ENCODE measurements at places on chromosomes 6 and 20.
A peak's percentile ranks its signal among the peaks of the same experiment; 100 is the strongest.

- DNase-seq, result no peak
Observed at GRCh38 chr6:45196121-45196520, 132.0 kb upstream of the RUNX2 start.

DNA sequence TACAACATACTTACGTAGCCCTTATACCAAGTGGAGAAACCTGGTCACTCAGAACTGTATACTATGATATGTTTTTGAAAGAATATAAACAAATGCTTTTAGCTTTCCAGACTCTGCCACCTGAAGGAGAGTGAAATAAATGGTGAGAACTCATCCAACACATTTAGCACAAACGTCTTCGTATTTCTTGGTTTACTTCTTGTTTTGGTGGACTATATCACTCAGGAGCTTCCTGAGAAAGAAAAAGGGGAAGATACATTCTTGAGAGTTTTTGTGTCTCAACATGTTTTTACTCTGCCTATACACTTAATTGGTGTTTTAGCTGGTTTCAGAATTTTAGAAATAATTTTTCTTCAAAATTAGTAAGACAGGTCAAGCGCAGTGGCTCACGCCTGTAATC, 19.4 kb upstream of the CTAGE9 start:
- DNase-seq, result no peak

- DNase-seq, result peak; percentile 39
Observed at GRCh38 chr6:161439093-161439492, 165.2 kb upstream of the AGPAT4 start.

DNA sequence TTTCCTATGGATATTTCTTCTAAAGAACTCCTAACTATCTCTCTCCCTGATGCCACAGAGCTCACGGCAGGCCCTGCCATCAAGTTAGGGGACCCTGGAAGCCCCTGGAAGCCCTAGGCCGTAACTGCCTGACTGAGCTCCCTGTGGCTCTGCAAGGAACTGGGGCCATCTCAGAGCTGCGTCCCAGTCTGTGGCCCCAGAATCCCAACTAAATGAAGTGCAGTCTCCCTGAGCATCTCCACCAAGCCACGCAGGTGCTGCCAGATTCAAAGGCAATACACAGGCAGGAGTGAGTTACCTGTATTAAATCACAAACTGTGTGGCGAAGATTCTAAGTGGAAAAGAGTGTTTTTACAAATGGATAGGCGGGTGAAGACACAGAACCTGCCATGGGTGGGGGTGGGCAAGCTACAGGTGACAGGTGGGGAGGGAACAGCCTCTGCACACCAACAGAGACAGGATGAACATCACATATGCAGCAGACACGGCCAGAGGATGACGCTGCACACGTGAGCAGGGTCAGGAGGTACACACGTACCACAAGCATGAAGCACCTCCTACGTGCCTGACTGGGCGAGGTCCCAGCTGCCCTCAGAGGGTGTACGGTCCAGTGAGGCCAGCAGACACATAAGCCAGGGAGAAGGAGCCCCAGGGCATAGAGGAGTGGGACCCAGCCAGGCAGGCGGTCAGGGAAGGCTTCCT, 358.5 kb downstream of the ZFAND3 start:
- no peak for DNase-seq

GRCh38 chr20:18853946-18854646, 40.5 kb downstream of the SCP2D1 start:
- DNase-seq, result no peak

DNA sequence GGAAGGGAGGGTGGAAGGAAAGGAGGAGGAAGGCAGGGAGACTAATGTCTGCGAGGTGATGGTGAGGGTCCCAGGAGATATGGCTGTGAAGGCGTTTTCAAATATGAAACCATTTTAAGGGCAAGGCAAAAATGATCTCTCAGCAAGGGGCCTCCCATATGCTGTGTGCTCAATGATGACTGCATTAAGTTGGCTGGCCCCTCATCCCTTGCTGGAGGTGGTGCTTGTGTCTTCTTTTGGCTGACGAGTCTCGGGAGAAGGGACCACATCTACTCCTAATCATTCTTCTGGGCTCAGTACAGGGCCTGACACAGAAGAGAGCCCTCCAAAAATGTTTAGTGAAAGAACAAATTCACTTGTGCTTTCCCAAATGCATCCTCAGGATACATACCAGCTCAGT, 23.0 kb upstream of the MRPS18A start:
- DNase-seq, result no peak

DNA sequence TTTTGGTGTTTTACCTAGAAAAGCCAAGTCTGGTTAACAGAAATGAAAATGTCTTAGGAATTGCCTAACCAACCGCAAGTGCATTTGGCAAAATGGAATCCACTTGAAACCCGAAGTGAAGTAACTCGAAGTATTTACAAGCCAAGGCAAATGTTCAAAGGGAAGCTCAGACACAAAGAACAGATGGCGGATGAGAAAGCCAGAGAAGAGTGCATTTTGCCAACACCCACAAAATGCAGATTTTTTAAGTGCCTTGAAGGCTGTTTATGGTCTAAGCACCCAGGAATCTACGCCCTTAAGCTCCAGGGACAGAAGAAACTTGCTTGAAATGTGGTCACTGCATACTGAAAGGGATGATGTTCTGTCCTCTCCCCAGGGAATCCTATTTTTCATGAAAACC, 70.0 kb upstream of the TBXT start:
- DNase-seq, result no peak

DNA sequence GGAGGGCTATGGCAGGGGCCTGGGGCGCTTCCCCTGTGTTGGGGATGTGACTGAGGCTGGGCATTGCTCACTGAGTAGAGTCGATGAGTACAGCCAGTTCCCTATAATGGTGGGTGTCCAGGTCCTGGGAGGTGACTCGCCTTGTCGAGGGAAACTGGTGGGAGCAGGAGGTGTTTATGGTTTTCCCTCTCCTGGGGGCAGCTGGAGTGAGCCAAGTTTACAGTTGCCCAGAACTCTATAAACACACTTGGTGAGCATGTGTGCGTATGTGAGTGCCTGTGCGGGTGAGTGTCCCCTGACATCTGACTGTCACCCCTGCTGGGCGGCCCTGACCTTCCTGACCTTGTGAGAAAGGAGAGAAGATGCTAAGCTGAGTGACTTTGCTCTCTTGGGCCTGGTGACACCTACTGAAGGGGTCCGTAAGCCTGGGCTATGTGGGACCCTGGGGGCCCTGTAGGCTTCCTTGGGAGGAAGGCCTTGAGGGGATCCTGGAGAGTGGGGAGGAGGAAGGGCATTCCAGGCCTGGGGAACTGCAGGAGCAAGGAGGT, 65.9 kb downstream of the VEGFA start:
- DNase-seq, result no peak

- DNase-seq, result no peak
Observed at GRCh38 chr6:52251113-52251512, 6.8 kb upstream of the IL17F start.

- DNase-seq, result no peak
Observed at GRCh38 chr6:49300443-49300842, 162.6 kb downstream of the MMUT start.

DNA sequence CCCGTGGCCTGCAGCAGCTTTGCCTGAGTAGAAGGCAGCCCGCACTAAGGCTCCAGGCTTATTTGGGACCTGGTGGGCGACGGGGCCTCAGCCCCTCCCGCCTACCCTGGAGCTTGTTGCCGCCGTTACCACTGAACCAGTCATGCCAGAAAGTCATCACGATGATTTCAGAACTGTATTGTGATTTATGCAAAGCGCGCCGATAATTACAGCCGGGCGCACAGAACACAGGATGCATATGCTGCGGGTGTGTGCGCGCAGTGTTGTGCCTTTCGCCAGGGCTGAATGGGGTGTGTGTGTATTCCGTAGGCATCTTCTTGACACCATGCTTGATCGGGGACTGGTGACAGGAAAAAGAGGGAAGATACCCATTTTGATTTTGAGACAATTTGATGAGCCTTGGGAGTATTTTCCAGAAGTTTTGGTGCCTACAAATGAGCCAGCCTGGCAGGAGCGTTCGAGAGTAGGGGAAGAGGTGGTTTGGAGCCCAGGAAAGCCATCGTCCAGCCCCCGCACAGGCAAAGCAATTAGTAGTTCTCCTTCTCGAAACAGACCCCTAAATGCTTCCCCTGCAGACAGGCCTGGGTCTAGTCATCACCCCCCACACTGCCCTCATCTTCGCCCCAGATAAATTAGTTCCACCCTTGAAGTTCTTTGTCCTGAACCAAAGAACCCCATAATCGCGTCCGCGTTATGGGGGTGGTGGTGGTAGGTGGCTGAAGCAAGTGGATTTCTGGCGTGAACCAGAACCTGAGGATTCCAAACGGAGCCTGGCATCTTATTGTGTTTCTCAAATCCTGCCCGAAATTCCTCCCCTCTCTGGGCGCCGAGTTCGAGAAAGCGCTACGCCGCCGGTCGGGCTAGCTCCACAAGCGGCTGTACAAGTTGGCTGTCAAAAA, 1.9 kb upstream of the NR2E1 start:
- DNase-seq, result no peak

GRCh38 chr20:59071216-59071615, 28.6 kb upstream of the PRELID3B start:
- no peak for DNase-seq

- no peak for DNase-seq
Observed at GRCh38 chr20:41938353-41938752, 320.2 kb upstream of the CHD6 start.

GRCh38 chr6:136226027-136226673, 24.0 kb downstream of the MTFR2 start:
- DNase-seq, result no peak

DNA sequence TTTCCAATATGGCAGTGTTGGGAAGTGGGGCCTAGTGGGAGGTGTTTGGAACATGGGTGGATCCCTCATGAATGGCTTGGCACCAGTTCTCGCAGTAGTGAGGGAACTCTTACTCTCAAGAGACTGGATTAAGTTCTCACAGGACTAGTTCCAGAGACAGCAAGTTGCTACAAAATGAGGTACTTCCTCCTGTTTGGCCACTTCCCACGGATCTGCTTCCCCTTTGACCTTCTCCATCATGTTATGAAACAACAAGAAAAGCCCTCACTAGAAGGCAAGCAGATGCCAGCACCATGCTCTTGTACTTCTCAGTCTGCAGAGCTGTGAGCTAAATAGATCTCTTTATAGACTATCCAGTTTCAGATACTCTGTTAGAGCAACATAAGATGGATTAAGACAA, 3.1 kb downstream of the RSPH3 start:
- DNase-seq, result no peak

DNA sequence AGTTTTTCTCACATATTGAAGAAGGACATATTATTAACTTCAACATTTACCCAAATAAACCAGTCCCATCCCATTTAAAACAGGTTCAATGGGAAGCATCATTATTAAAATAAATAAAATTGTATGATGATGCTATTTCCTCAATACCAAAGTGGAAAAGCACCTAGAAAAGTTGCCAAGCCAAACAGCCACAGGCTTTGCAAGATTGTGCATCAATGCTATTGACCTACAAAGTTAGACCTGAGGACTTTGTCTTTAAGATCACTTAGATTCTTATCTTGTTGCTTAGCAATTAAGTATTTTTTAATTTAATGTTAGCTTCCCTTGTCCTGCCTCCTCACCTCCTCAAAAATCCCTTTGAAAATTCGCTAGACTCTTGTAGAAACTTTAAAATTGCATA, 132.1 kb downstream of the SAMD5 start:
- DNase-seq, result no peak

- DNase-seq, result no peak
Observed at GRCh38 chr6:158744986-158745430, 74.2 kb downstream of the EZR start.

DNA sequence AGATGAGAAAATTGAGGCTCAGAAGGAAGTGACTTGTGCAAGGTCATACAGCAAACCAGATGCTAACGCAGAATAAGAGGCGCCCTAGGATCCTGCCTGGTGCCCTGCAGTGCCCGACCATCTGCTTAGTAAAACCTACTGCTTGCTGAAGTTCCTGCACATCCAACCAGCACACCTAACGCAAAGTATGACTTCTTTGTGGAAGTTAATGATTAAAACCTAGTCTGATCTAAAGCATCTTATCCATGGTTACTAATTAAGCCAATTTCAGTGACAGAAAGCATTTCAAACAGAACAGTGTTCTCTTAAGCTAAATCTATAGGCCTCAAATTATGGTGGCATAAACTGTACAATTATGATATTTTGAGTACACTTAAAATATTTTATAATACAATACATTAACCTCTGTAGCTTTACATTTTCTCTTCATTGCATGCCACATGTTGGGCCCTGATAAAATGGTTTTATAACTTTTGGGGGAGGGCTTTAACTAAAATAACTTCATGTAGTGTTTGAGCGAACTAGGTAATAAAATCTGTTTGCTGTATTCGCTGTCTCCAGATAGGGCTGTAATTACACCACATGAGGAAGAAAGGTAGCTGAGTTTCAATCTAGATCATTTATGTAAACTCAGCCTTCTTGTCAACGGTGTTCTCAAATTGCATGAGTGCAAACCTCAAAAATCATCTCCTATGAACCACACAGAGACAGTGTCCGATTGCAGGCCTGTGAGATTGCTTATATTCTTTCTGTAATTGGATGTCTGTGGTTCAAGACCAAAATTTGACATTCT, 37.5 kb upstream of the BEND3 start:
- DNase-seq, result peak; percentile 81

GRCh38 chr6:31750411-31751022, 10.7 kb downstream of the MSH5 start:
- DNase-seq, result no peak

GRCh38 chr6:36851149-36851614, 11.9 kb upstream of the CPNE5 start:
- peak; percentile 61 for DNase-seq

DNA sequence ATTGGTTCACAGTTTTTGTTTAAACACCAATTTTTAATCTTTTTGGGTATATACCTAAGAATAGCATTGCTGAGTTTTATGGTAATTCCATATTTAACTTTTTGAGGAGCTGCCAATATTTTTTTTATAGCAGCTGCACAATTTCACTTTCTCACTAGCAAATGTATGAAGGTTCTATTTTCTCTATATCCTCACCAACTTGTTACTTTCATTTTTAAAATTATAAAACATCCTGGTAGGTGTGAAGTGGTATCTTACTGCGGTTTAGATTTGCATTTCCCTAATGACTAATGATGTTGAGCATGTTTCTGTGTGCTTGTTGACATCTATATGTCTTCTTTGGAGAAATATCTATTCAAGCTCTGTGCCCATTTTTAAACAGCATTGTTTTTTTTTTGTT, 452.1 kb downstream of the GRIK2 start:
- DNase-seq, result no peak

GRCh38 chr6:139156102-139156501, 21.2 kb downstream of the HECA start:
- no peak for DNase-seq

DNA sequence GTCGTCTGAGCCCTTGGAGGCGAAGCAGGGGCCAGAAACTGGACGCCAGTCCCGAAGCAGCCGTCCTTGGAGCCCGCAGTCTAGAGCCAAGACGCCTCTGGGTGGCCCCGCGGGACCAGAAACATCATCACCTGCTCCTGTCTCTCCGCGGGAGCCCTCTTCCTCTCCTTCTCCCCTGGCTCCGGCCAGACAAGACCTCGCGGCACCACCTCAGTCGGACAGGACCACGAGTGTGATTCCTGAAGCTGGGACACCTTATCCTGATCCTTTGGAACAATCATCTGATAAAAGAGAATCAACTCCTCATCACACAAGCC, 416 bp downstream of the RSPH4A start:
- DNase-seq, result peak; percentile 88
